ENCODE measurements at places on chromosomes 6 and 20.

GRCh38 chr6:17869010-17869752 lies 118.3 kb downstream of the KIF13A start:
- DNase-seq = no peak

GRCh38 chr6:73491377-73491776 lies 29.5 kb downstream of the EEF1A1 start:
- no peak for DNase-seq

- DNase-seq = no peak
These were observed 394.2 kb downstream of the BMP2 start for GRCh38 chr20:7161690-7162089.

DNA sequence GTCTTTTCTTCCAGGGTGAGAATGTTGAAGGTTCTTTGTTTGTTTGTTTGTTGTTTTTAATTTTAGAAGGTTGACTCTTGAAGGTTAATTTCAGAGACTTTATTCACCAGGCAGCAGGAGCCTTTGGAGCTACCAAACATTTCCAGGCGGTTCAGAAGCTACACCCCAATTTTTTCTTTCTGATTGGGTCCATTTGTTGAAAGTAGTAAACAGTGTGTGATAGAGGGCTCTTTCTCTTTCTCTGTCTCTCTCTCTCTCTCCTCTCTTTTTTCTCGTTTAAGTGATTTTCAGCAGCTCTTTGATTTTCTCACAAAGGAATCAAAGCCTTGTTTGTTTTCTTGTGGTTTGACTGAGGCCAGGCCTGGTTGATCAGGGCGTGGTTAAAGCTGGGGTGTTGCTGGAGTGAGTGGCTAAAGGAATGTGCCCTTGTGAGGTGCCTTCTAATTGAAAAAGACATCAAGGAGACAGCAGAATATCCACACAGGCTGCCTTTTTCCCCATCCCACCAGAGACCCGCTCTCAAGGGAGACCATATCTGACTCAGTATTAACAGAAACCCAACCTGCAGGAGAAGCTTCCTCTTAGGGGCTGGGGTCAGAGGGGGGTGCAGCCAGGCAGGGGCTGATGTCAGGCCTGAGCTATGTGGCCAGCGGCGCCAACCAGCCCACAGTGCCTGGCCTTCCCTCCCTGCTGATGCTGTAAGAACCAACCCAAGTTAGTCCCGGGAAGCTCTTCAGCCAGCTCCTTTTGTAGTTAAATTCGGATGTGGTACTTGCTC lies 40.4 kb upstream of the NAA20 start:
- no peak for DNase-seq

GRCh38 chr6:110355022-110355421 lies 3.1 kb downstream of the METTL24 start:
- no peak for DNase-seq

- no peak for DNase-seq
These were observed 47.9 kb downstream of the FOXO3 start for GRCh38 chr6:108608453-108609275.

GRCh38 chr6:126784161-126784790 lies 334.2 kb upstream of the RSPO3 start:
- DNase-seq = no peak
